ENCODE measurements at places on chromosomes 16 and 17. TPM values are rescaled to one million over a fixed set of nuclear protein-coding genes. Genes with fewer than 3 reads are reported as not detected.

SSTR5 gene
- total RNA-seq: not detected

ABCA9 gene
- total RNA-seq: 9.4 TPM

- DNase-seq: no peak
- H3K27me3 ChIP-seq: no peaks in the 10 kb centered on the region
- no peak overlapping the region for H3K4me3 ChIP-seq
- no peaks in the 10 kb centered on the region for H3K4me1 ChIP-seq
- no peaks in the 10 kb centered on the region for H3K36me3 ChIP-seq
Measured at GRCh38 chr16:58644765-58645487, 15.3 kb upstream of the CNOT1 start.

GRCh38 chr17:35185849-35186248, 8.3 kb downstream of the SLC35G3 start:
- no peaks in the 10 kb centered on the region for H3K27me3 ChIP-seq
- no peak overlapping the region for H3K27ac ChIP-seq
- no peaks in the 10 kb centered on the region for H3K36me3 ChIP-seq
- DNase-seq: no peak
